Smooth muscle cell of trachea (primary cell): ENCODE measurements at places on chromosomes 2 and 18. TPM values are rescaled to one million over a fixed set of nuclear protein-coding genes. Genes with fewer than 3 reads are reported as not detected.

The DYNC1I2 gene
- total RNA-seq = 102 and 173 TPM in 2 replicates

The NGEF gene
- total RNA-seq = 0.44 and 4.3 TPM in 2 replicates

The OTOS gene
- 1.2 TPM in 1 of 2 replicates, not detected in the other for total RNA-seq

The MSTN gene
- total RNA-seq = 0.17 and 0.29 TPM in 2 replicates

The FAP gene
- 112 and 143 TPM in 2 replicates for total RNA-seq

The MTCL1 gene
- total RNA-seq = 37.8 and 80.1 TPM in 2 replicates

The SLC9A4 gene
- total RNA-seq = not detected in 2 replicates

The LBH gene
- 98.6 and 336 TPM in 2 replicates for total RNA-seq

The MTIF2 gene
- total RNA-seq = 35.9 and 46.7 TPM in 2 replicates

The NDUFB3 gene
- 40.9 and 99.6 TPM in 2 replicates for total RNA-seq

The LHCGR gene
- not detected in 2 replicates for total RNA-seq

The ACTR1B gene
- total RNA-seq = 62.2 and 69.4 TPM in 2 replicates

The HOXD10 gene
- not detected in 2 replicates for total RNA-seq

The CIB4 gene
- not detected in 2 replicates for total RNA-seq

The KCNF1 gene
- 0.29 and 0.83 TPM in 2 replicates for total RNA-seq

The PSMA8 gene
- total RNA-seq = not detected in 2 replicates

The CDK5R2 gene
- under 0.01 and 0.17 TPM in 2 replicates for total RNA-seq

The FER1L5 gene
- 1.3 and 1.9 TPM in 2 replicates for total RNA-seq

The ACKR3 gene
- 0.73 and 3.0 TPM in 2 replicates for total RNA-seq

The RUFY4 gene
- not detected in 2 replicates for total RNA-seq

The ATP8B1 gene
- 65.3 and 83.7 TPM in 2 replicates for total RNA-seq

The INO80D gene
- total RNA-seq = 6.1 and 8.6 TPM in 2 replicates

The UGT1A8 gene
- not detected in 2 replicates for total RNA-seq

The PLEK gene
- total RNA-seq = under 0.01 TPM in 1 of 2 replicates, not detected in the other

The CAVIN2 gene
- total RNA-seq = 21.0 and 22.8 TPM in 2 replicates

The AKAIN1 gene
- total RNA-seq = not detected in 2 replicates

The SIGLEC15 gene
- 3.1 and 5.7 TPM in 2 replicates for total RNA-seq

The TSPYL6 gene
- under 0.01 TPM in 1 of 2 replicates, not detected in the other for total RNA-seq

The COL5A2 gene
- total RNA-seq = 279 and 388 TPM in 2 replicates

The CCDC148 gene
- total RNA-seq = 1.5 and 1.7 TPM in 2 replicates

The WNT6 gene
- total RNA-seq = not detected in 2 replicates

The ACVR1C gene
- 0.44 and 0.50 TPM in 2 replicates for total RNA-seq

The G6PC2 gene
- not detected in 2 replicates for total RNA-seq

The TUBA4B gene
- 0.17 TPM in 1 of 2 replicates, not detected in the other for total RNA-seq

The FLACC1 gene
- 1.3 and 2.0 TPM in 2 replicates for total RNA-seq

The MYO5B gene
- under 0.01 TPM in 1 of 2 replicates, not detected in the other for total RNA-seq

The MC5R gene
- total RNA-seq = not detected in 2 replicates

The DSG3 gene
- total RNA-seq = under 0.01 TPM in 2 replicates

The CHST9 gene
- not detected in 2 replicates for total RNA-seq

The NAT8 gene
- not detected in 2 replicates for total RNA-seq

The MROH2A gene
- not detected in 2 replicates for total RNA-seq

The REG1A gene
- not detected in 2 replicates for total RNA-seq

The NOSTRIN gene
- total RNA-seq = 0.33 and 0.58 TPM in 2 replicates

The REG3A gene
- not detected in 2 replicates for total RNA-seq

The CFAP65 gene
- total RNA-seq = under 0.01 TPM in 1 of 2 replicates, not detected in the other

The BBS5 gene
- 7.6 and 10.4 TPM in 2 replicates for total RNA-seq

The SCTR gene
- not detected in 2 replicates for total RNA-seq

The SP5 gene
- total RNA-seq = not detected in 2 replicates

The FSIP2 gene
- total RNA-seq = 0.15 and 0.50 TPM in 2 replicates

The RTP5 gene
- total RNA-seq = not detected in 2 replicates

The CTAGE1 gene
- total RNA-seq = under 0.01 TPM in 1 of 2 replicates, not detected in the other

The POTEJ gene
- not detected in 2 replicates for total RNA-seq

The INHA gene
- 0.29 and 0.33 TPM in 2 replicates for total RNA-seq

The FAM136A gene
- 19.2 and 25.7 TPM in 2 replicates for total RNA-seq

The IL36B gene
- total RNA-seq = not detected in 2 replicates

The TUBA4A gene
- 50.2 and 55.1 TPM in 2 replicates for total RNA-seq

The ANO7 gene
- 0.15 and 0.83 TPM in 2 replicates for total RNA-seq

The PROKR1 gene
- not detected in 2 replicates for total RNA-seq
